ENCODE measurements at places on chromosomes 2 and 18.
A peak's percentile ranks its signal among the peaks of the same experiment; 100 is the strongest.

- no peak for DNase-seq
Measured at GRCh38 chr2:119372778-119373568, 6.2 kb downstream of the DBI start.

GRCh38 chr2:161077367-161078210, 82.6 kb upstream of the TANK start:
- peak; percentile 26 for DNase-seq

GRCh38 chr2:40360652-40361051, 91.2 kb downstream of the SLC8A1 start:
- DNase-seq, result no peak

GRCh38 chr2:152505495-152505906, 170.5 kb downstream of the FMNL2 start:
- peak; percentile 65 for DNase-seq

- no peak for DNase-seq
Measured at GRCh38 chr2:112622528-112622849, 23.2 kb upstream of the SLC20A1 start.

DNA sequence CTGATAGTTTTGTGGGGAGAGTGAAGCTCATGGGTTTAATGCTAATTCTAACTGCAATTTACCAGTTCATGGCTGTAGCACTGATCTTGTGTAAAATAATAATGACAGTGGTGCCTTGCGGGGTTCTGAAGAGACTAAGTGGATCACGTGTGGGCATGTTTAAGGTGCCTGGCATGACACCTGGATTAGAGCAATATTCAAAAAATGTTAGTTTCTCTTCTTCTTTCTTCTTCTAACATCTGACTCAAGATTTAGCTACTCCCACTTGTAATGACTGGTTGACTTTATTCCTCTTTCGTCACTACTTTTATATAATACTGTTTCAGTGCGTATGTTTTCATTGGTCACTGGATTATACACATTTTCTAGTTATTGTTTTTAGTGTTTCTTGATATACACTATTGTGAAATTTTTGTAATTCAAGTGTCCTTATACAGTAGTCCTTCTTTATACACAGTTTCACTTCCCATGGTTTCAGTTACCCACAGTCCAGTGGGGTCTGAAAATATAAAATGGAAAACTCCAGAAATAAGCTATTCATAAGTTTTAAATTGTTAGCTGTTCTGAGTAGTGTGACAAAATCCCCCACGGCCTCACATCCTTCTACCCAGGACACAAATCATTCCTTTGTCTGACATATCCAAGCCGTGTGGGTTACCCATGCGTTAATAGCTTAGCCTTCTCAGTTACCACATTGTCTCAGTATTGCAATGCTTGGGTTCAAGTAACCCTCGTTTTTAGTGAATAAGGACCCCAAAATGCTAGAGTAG, 662.2 kb upstream of the CNTNAP5 start:
- no peak for DNase-seq

- DNase-seq, result peak; percentile 43
Measured at GRCh38 chr2:32947484-32948143, 861 bp downstream of the LTBP1 start.

DNA sequence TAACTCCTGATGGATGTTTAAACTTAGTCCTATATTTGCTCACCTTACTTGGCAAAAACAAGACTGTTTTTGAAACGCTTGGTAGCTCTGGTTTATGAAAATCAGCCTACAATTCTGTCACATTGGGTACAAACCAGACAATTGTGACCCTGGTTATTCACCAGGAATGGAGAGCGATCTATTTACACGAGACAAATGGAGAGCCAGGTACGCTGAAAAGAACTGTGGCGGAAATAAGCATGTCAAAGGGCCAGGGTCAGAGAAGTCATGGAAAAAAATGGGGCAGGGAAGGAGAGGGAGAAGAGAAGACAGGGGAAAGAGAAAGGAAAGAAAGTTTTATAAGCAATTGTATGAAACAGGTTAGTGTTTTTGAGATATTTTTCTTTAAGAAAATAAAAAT, 119.5 kb upstream of the ZFP36L2 start:
- no peak for DNase-seq

GRCh38 chr2:205013586-205013985, 468.3 kb downstream of the PARD3B start:
- DNase-seq, result no peak
